ENCODE measurements at places on chromosomes 16 and 17.
A peak's percentile ranks its signal among the peaks of the same experiment; 100 is the strongest.

- no peak for DNase-seq
Observed at GRCh38 chr16:27826893-27827289, 236.6 kb downstream of the GSG1L start.

- no peak for DNase-seq
Observed at GRCh38 chr17:68820476-68820824, 134.7 kb downstream of the ABCA8 start.

DNA sequence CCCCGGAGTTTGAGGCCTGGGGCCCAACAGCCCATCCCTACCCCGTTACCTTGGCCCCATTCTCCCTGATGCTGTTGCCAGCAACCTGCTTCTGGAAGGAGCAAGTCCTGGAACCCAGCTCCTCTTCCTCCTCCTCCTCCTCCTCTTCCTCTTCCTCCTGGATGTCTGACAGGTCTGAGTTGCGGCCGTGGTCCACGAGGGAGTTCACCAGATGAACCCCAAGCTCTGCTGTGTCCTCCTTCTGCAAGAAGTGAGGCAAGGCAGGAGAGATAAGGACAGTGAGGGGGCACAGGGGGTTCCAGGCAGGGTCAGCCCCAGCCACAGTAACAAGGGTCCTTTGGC, 18.7 kb downstream of the TSPOAP1 start:
- DNase-seq, result no peak

GRCh38 chr17:68324114-68324513, 32.8 kb downstream of the ARSG start:
- DNase-seq, result peak; percentile 31

DNA sequence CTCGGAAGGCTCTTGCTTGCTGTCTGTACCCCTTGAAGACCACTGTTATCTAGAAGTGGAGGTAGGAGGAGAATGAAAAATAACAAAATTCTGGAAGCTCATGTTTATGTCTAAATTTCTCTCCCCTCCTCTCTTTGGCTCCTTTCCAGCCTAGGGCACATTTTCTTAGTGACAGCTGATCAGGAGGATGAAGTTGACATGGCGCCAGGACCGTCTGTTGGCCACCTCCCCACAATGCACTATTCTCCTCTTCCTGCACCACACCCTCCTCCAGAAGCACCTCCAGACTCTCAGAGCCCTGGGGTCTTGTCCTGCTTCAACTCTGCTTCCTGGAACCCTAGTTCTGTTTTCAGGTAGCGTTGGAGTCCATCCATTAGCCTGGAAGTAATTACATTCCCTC, 25.5 kb upstream of the SSTR2 start:
- no peak for DNase-seq

- DNase-seq, result no peak
Observed at GRCh38 chr17:14331225-14331981, 30.5 kb downstream of the HS3ST3B1 start.

DNA sequence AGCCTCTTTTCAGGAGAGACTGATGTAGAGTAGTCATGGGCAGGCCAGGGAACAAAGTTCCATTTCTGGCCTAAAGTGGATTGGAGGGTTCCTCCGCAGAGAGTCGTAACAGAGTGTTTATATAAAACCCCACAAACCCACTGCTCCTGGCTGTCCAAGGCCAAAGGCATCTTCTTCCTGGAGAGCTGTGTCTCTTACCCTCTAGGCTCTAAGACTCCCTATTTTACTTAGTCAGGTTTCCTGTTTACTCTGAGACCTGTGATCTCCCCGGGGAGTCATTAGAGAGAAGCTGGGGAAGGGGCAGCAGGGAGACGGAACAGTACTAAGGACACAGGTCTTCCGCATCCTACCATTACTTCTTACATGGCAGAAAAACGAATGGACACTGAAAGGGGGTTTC, 69.5 kb downstream of the HIC1 start:
- DNase-seq, result no peak

GRCh38 chr16:89600956-89601355, 12.5 kb upstream of the DPEP1 start:
- no peak for DNase-seq

DNA sequence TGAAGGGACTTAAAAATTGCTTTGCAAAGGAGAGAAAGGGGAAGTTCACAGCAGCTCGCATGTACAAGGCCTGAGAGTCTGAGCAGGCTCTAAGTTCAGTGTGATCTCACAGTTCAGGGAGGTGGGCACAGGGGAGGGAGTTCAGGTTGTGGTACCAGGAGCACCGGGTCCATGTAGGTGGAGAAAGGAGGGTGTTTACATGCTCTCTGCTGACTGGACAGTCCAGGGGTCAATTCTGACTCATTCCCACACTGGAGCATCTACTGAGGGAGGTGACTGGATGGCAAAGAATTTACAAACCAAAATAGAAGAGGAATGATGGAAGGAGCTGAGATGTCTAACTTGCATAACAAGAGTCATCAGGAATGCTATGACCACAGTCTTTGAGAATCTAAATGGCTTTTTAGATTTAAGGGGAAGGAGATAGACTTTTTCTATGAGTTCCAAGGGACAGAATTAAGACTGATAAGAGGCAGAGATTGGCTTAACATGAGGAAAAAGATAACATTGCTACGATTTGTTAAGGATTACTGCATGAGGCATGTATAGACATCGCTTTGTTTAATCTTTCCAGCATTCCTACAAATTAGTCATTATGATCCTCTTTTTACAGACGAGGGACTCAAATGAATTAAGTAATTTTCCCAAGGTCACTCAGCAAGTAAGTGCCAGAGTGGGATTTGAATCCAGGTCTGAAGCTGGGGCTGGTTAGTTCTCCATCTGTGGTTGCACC, 29.9 kb downstream of the MIS12 start:
- DNase-seq, result no peak
